Immature natural killer cell (primary cell): ENCODE measurements at places on chromosomes 4 and X. TPM values are rescaled to one million over a fixed set of nuclear protein-coding genes. Genes with fewer than 3 reads are reported as not detected.

The PGAM4 gene
- polyA plus RNA-seq: not detected

The CYP4V2 gene
- 37.6 TPM for polyA plus RNA-seq

The CTAG1B gene
- polyA plus RNA-seq: not detected

DNA sequence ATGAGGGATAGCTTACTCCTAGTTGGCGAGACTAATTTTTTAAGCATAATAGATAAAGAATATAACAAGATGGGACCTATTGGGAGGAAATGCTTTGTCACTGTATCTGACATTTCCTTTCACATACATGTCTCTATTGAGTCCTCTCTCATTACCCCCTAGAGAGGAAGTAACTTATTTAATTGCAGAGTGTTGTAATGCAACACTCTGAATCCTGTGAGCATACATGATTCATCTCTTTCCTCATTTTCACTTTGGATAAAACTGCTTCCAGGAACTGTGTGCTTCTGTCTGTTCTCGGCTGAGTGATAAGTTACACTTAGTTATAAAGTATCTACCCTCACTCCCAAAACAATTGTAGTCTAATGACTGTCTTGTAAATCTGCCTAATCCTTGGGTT is 266.1 kb upstream of the ANXA10 start:
- DNase-seq: no peak
- H3K27me3 ChIP-seq: no peaks in the 10 kb centered on the region
- H3K4me3 ChIP-seq: no peak overlapping the region
- H3K27ac ChIP-seq: no peak overlapping the region
- no peaks in the 10 kb centered on the region for H3K4me1 ChIP-seq

DNA sequence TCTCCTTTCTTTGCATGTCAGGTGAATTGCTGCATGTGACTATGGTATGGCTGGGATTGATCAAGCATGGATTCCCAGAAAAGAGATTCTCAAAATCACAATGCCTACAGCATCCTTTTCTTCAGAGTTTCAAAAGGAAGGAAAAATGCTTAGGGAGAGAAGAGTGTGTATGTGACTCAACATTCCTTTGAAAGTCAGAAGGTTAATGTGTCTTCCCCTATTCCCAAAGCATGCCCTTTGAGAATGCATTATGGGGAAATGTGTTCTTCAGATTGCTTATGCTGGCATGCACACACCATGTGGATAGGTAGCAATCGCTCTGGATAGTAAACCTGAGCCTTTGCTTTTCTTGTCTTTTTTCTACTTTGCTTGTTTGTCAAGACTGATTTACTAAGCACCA is 78.5 kb downstream of the ELOVL6 start:
- peak overlapping the region; percentile 44 for H3K4me3 ChIP-seq
- DNase-seq: no peak
- peaks cover 21% of the 10 kb centered on the region for H3K4me1 ChIP-seq
- peaks cover 2% of the 10 kb centered on the region for H3K27me3 ChIP-seq
- peak overlapping the region; percentile 10 for H3K27ac ChIP-seq
- peaks cover 8% of the 10 kb centered on the region for H3K36me3 ChIP-seq

- H3K36me3 ChIP-seq: no peaks in the 10 kb centered on the region
- no peak overlapping the region for H3K4me3 ChIP-seq
- DNase-seq: no peak
- H3K27me3 ChIP-seq: no peaks in the 10 kb centered on the region
- no peaks in the 10 kb centered on the region for H3K4me1 ChIP-seq
- H3K27ac ChIP-seq: no peak overlapping the region
Observed at GRCh38 chr4:61603086-61603485, 403.0 kb downstream of the ADGRL3 start.

- no peaks in the 10 kb centered on the region for H3K36me3 ChIP-seq
- no peak for DNase-seq
- H3K4me3 ChIP-seq: no peak overlapping the region
- H3K4me1 ChIP-seq: no peaks in the 10 kb centered on the region
Observed at GRCh38 chr4:137471895-137472294, 60.4 kb downstream of the PCDH18 start.

- H3K36me3 ChIP-seq: no peaks in the 10 kb centered on the region
- H3K27ac ChIP-seq: no peak overlapping the region
- DNase-seq: no peak
- peaks cover 5% of the 10 kb centered on the region for H3K27me3 ChIP-seq
- H3K4me3 ChIP-seq: no peak overlapping the region
Observed at GRCh38 chr4:112225157-112225556, 6.4 kb upstream of the AP1AR start.

DNA sequence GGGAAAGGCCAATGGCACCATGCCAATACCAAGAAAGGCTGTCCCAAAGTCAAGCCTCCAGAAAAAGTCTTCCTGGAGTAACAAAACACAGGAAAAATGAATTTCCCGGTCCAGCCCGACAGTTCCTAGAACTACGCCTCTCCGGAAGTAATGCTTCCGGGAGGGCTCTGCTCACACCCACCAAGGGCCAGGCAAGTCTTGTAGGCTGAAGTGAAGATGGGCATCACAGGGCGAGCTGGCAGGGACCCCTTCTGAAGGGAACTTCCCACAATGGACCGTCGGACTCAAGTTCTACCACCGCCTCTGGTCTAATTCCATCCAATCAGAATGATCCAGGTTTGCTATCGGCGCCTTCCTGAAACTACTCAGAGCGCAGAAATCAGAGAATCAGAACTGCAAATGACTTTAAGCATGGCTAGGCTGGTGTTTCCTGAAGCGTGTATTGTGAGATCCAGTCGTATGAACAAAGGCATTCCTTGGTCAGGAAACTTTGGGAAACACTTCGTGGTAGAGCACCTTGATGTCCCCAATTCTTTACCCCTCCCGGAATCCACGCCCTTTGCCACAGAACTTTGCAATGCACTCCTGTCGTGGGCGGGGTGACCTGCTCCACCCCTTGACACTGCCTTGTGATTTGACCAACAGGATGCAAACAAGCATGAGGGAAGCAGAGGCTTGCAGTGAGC is 127.8 kb downstream of the BCOR start:
- H3K27me3 ChIP-seq: peaks cover 23% of the 10 kb centered on the region
- H3K4me1 ChIP-seq: no peaks in the 10 kb centered on the region
- no peak overlapping the region for H3K4me3 ChIP-seq
- no peak overlapping the region for H3K27ac ChIP-seq
- DNase-seq: no peak

DNA sequence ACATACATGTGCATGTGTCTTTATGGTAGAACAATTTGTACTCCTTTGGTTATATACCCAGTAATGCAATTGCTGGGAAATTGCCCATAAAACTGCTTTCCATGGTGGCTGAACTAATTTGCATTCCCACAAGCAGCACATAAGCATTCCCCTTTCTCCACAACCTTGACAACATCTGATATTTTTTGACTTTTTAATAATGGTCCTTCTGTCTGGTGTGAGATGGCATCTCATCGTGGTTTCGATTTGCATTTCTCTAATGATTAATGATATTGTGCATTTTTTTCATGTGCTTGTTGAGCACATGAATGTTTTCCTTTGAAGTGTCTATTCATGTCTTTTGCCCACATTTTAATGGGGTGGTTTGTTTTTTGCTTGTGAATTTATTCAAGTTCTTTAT is 166.0 kb downstream of the TMEM47 start:
- peaks cover 2% of the 10 kb centered on the region for H3K27me3 ChIP-seq
- H3K4me1 ChIP-seq: no peaks in the 10 kb centered on the region
- no peak for DNase-seq
- no peak overlapping the region for H3K4me3 ChIP-seq
- no peaks in the 10 kb centered on the region for H3K36me3 ChIP-seq
- no peak overlapping the region for H3K27ac ChIP-seq

DNA sequence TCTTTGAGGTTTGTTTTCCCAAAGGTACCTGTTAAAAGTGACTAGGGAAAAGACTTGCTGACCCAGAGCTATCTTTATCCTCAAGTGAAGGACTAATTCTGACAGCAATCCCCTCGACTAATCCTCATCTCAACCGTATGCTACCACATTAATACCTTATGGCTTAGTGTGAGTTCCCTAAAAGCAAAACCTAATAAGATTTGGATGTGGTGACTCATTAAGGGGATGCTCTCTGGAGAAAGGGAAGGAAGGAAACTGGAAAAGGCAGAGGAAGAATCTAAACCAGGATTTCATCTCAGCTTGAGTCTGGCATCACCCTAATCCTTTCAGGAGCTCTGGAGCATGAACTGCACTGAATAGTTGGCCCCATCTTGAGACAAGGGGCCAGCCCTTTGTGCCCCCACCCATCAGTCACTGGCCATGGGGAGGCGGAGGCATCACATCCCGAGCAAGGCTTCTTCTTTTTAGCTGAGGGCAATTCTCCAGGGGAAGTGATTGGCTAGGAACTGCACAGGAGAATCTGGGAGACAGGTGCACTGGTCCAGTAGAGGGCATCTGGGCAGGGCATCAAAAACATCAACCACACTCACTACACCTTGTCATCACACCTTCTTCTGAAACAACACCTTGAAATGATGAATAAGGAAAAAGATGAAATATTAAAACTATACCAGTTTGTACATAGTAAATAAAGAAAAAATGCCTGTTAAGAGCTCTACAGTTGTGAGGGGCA is 6.9 kb upstream of the BBS7 start:
- H3K4me3 ChIP-seq: no peak overlapping the region
- H3K27ac ChIP-seq: no peak overlapping the region

GRCh38 chr4:140971077-140971792 is 162.0 kb downstream of the RNF150 start:
- H3K27me3 ChIP-seq: no peaks in the 10 kb centered on the region
- no peak overlapping the region for H3K4me3 ChIP-seq
- H3K27ac ChIP-seq: no peak overlapping the region

DNA sequence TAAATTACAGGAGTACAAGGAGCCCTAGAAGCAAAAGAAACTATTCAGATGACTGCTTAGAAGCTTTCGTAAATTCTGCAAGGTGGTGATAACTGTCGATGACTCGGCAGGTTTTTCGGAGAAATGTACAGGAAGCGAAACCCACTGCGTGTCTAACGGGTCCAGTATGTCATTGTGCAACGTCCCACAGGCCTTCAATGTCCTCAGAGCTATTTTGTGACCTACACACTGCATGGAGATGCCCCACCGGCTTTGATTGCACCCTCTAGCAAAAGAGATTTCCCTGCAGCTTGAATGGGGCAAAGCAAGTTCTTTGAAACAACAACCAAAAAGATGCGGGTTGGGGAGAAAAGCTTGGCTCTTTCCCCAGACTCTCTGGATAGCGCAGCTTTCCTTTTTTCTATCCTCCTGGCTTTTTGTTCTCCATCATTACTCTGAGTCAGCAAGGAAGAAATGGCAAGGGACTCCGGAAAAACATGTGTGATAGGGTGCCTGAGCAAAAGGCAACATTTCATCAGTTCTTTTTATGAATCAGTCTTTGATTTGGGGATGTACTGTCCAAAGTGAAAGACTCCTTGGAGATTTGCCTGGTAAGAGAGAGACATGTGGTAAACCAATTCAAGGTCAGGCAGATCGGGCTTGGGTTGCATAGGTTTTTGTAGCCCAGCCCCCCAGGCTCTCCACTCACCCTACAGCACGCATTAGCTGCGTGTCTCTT is 112.0 kb upstream of the TBL1X start:
- H3K27me3 ChIP-seq: peaks cover 23% of the 10 kb centered on the region
- H3K4me1 ChIP-seq: peaks cover 67% of the 10 kb centered on the region
- H3K4me3 ChIP-seq: peak overlapping the region; percentile 87
- H3K36me3 ChIP-seq: no peaks in the 10 kb centered on the region

GRCh38 chrX:8820910-8821527 is 19.8 kb upstream of the FAM9A start:
- H3K27ac ChIP-seq: peak overlapping the region; percentile 8
- peaks cover 4% of the 10 kb centered on the region for H3K27me3 ChIP-seq
- H3K4me3 ChIP-seq: no peak overlapping the region
- no peak for DNase-seq
- no peaks in the 10 kb centered on the region for H3K36me3 ChIP-seq

GRCh38 chrX:40253771-40254170 is 156.0 kb upstream of the BCOR start:
- DNase-seq: no peak
- no peaks in the 10 kb centered on the region for H3K27me3 ChIP-seq
- H3K4me1 ChIP-seq: no peaks in the 10 kb centered on the region
- H3K4me3 ChIP-seq: no peak overlapping the region
- H3K27ac ChIP-seq: no peak overlapping the region
- no peaks in the 10 kb centered on the region for H3K36me3 ChIP-seq

- H3K4me3 ChIP-seq: no peak overlapping the region
- no peaks in the 10 kb centered on the region for H3K36me3 ChIP-seq
- H3K27me3 ChIP-seq: no peaks in the 10 kb centered on the region
- no peaks in the 10 kb centered on the region for H3K4me1 ChIP-seq
Observed at GRCh38 chr4:133537780-133538281, 388.7 kb downstream of the PCDH10 start.

- no peaks in the 10 kb centered on the region for H3K36me3 ChIP-seq
- DNase-seq: no peak
- no peaks in the 10 kb centered on the region for H3K4me1 ChIP-seq
Observed at GRCh38 chr4:140330311-140330900, 43.0 kb upstream of the SCOC start.

- H3K27ac ChIP-seq: no peak overlapping the region
- H3K27me3 ChIP-seq: peaks cover 4% of the 10 kb centered on the region
Observed at GRCh38 chrX:65644621-65645289, 22.7 kb upstream of the MSN start.

DNA sequence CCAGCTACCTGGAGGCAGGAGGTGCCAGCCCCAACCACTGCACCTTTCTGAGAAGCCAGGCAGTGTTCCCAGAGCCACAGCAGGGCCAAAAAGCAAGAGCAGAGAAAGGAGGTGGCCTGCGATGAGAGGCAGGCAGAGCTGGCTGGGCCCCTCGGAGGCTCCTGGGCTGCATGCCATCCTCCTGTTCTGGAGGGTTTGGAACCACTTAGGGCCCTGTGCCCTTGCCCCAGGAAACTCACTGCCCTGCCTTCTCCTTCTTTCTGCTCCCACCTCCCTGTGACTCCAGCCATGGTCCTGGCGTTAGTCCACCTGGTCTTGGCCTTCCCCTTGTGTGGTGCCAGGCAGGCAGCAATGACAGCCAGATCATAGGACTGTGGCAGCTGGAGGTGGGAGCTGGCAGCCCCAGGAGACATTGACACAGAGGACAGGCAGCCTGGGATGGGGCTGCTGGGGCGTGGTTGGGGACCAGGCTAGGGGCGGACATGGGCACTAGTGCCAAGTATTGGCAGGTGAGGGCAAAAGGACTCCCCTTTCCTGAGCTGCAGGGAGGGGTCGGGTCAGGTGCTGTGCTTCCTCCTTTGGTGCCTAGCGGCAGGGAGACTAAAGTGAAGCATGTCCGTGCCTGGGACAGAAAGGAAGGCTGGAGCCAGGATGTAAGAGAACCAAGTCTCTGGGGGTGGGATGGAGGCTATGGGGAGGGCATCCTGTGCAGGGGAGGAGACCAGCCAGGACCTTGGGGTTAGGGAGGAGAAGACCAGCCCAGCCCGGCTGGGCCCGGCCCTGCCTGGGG is 1.4 kb downstream of the APLN start:
- H3K4me3 ChIP-seq: peak overlapping the region; percentile 54
- H3K27me3 ChIP-seq: peaks cover 14% of the 10 kb centered on the region
- no peak for DNase-seq

- DNase-seq: peak; percentile 24
- H3K27me3 ChIP-seq: no peaks in the 10 kb centered on the region
- H3K27ac ChIP-seq: peak overlapping the region; percentile 71
- no peak overlapping the region for H3K4me3 ChIP-seq
- peaks cover 48% of the 10 kb centered on the region for H3K4me1 ChIP-seq
Observed at GRCh38 chr4:113899271-113900070, 80.0 kb downstream of the ARSJ start.
